Activated naive CD4-positive, alpha-beta T cell treated with anti-CD3 and anti-CD28 coated beads, Interleukin-2, amount 10 ng/mL, durations not matched to agents 7 days and 5 days (primary cell): ENCODE measurements at places on chromosomes 11 and 22.

DNA sequence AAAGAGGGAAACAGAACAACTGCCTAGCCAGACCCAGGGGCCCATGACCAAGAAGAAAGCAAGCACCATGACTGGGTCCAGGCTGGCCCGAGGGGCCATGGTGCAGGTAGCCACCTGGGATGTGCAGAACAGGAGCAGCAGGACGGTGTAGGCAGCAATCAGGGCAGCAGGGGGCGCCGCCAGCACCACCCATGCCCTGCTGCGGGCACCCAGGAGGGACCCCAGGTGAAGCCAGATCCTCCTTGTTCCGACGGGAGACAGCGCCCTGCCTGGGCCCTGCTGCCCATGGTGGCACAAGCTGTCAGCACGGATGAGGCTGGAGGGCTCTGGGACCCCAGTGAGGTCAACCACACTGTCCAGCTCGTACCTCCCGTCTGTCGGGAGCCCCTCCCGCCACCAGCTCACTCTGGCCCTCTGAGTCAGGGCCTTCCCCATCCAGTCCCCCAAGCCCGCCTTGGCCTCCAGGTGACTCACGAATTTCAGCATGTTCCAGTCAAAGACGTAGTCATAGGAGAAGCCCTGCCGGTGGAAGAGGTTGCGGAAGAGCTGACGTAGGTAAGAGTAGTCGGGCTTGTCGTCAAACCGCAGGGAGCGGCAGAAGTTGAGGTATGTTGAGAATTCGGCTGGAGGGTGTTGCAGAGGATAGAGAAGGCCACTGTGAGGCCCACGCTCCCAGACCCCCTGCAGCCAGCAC, 18.8 kb downstream of the CSNK1E start:
- peak; percentile 62 for DNase-seq

- peak; percentile 20 for DNase-seq
These were observed 12.1 kb upstream of the RAC2 start for GRCh38 chr22:37256075-37256726.

- no peak for DNase-seq
These were observed 453.4 kb downstream of the NTM start for GRCh38 chr11:131823772-131824171.

- no peak for DNase-seq
These were observed 53.5 kb upstream of the EIF3M start for GRCh38 chr11:32529994-32530588.

GRCh38 chr11:124748481-124749343, 3.3 kb downstream of the VSIG2 start:
- no peak for DNase-seq

DNA sequence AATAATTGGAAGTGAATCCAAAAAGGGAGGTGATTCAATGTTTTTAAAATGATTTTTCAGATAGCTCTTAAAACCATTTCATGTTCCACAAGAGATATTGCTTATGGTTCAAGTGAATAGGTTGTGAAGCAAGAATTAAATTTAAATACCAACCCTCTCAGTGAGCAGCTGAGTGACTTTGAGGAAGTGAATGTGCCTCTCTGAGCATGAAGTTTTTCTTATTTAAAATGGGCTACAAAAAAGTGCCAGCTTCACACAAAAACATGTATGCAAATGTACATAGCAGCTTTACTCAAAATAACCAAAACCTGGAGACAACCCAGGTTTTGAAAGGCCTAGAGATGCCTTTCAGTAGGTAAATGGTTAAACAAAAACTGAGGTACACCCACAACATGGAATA, 35.5 kb upstream of the GAB4 start:
- DNase-seq = no peak

- DNase-seq = peak; percentile 69
These were observed 78.7 kb upstream of the PPARA start for GRCh38 chr22:46071451-46072109.

- no peak for DNase-seq
These were observed 60.8 kb upstream of the NUP50 start for GRCh38 chr22:45102896-45103420.

GRCh38 chr11:80028998-80029397, 588.2 kb upstream of the TENM4 start:
- DNase-seq = no peak

DNA sequence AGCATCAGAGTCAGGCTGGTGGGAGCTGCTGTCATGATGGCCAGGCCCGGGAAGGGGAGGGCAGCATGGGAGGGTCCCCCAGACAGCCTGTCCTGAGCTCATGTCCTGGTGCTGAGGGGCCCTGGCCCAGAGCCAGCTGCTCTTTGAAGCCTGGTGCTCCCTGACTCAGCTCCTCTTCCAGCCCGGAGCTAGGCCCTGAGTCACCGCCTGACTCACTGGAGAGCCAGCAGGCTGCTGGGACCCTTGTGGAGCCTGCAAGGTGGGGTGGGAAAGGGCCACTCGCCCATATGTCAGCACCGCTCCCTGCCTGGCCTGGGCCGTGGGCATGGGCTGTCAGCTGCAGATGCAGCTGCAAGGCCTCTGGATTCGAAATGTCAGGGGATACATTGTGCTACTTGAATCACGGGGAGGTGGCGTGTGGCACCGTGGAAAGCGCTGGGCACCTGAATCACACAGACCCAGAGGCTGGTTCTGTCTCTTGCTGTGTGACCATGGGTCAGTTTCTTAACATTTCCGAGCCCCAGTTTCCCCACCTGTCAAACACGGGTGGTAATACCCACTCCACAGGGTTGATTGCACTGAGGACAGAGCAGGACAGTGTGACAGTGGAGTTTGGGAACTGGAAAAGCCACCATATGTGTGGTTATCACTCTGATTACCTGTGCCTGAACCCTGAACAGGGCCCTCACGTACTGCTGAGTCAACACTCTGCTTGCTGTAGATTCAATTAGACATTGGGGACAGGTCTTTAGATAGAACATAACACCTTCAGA, 4.4 kb downstream of the CACNA1I start:
- DNase-seq = no peak

DNA sequence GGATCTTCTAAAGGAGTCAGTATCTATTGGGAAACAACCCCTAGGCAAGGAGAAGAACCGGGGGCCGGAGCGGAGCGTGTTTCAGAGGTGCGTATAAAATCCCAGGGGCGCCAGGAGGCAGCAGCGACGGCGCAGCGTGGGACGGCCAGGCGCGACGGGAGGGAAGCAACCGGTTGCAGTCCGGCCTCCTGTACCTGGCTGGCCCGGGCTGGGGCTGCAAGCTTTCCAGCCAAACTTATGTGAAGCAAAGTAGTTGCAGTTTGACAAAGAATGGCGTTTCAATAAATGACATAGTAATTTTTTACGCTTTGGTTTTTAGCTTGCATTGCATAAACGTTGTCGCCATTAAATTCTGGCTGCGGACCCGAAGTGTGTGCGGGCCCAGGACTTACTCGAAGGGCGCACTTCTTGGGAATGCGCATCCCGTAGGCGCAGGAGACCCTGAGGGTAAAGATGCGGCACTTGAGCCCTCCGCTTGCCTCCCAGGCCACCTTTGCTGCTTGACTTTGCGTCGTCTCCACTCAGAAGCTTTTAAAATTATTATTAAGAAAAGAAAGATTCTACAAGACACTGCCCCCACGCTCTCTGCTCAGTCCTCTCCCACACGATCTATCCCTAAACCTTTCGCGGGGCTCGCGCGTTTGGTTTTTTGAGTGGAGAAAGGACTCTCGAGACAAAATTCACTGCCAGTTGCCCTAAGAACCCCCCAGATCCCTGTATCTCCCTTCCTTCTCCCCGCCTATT, 1.6 kb upstream of the WT1 start:
- no peak for DNase-seq

- no peak for DNase-seq
These were observed 108.9 kb downstream of the SGSM3 start for GRCh38 chr22:40479126-40479800.

GRCh38 chr11:119153049-119153818, 4.4 kb downstream of the ABCG4 start:
- no peak for DNase-seq

GRCh38 chr11:102410382-102410784, 42.2 kb downstream of the TMEM123 start:
- no peak for DNase-seq

GRCh38 chr11:75722669-75723042, 5.0 kb downstream of the MOGAT2 start:
- no peak for DNase-seq

- no peak for DNase-seq
These were observed 3.4 kb upstream of the MPZL2 start for GRCh38 chr11:118267486-118267885.

GRCh38 chr11:27313157-27313821, 49.7 kb downstream of the CCDC34 start:
- DNase-seq = no peak

DNA sequence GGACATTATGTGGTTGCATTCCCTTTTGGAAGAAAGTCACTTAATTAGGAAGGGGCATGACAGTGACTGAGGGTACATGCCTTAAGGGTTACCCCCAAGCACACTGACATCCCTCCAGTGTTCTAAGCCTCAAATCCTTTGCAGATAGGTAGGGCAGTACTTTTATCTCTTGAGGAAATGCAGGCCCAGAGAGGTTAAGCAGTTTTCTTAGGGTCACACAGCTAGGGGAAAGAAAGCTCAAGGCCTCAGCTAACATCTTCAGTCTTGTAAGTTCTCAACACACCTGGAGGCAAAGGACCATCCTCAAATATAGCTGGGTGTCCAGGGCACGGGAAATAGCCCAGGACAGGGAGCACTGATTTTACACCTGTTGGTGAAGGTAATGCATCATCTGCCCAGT, 31.6 kb downstream of the KIAA1671 start:
- DNase-seq = no peak
